ENCODE measurements at places on chromosomes 2 and 18.

DNA sequence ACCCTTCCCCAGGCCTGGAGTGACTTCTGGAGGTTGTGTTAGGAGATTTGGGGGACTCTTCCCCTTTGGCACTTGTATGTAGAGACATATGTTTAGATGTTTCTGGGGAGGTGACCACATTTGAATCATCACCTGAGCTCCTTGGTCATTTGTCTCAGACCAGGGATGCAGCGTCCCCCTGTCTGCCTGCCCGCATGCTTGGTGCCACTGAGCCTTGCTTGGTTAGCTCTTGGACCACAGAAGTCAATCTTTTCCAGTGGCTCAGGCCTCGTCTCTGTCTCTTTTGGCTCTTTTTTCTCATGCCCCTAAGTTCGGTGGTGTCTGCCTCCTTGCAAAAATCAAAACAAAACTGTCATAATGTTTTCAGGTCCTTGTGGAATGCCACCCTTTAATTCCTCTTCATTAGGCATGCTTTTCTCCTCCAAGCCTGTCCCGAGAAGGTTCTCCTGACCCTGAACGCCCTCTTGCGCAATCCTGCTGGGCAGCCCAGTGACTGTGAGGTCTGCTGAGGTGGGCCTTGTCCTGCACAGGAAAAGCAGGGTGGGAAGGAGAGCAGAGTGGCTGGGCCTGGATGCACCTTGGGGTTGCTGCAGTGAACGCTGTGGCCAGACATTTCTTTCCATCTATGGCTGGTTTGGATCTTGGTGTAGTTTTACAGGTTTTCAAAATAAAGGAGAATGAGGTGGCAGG is 24.9 kb downstream of the GLI2 start:
- peak; percentile 7 for DNase-seq

GRCh38 chr2:161371869-161372268 is 44.2 kb upstream of the TBR1 start:
- DNase-seq, result no peak

- no peak for DNase-seq
Measured at GRCh38 chr2:21333684-21334083, 209.9 kb downstream of the TDRD15 start.

GRCh38 chr18:37487400-37487867 is 78.2 kb downstream of the CELF4 start:
- no peak for DNase-seq

- no peak for DNase-seq
Measured at GRCh38 chr18:65988386-65988785, 237.6 kb downstream of the CDH7 start.

- no peak for DNase-seq
Measured at GRCh38 chr2:54041135-54041534, 70.3 kb upstream of the PSME4 start.

GRCh38 chr2:134712736-134713135 is 6.1 kb downstream of the TMEM163 start:
- no peak for DNase-seq

- DNase-seq, result no peak
Measured at GRCh38 chr18:35526495-35527059, 28.8 kb upstream of the INO80C start.

DNA sequence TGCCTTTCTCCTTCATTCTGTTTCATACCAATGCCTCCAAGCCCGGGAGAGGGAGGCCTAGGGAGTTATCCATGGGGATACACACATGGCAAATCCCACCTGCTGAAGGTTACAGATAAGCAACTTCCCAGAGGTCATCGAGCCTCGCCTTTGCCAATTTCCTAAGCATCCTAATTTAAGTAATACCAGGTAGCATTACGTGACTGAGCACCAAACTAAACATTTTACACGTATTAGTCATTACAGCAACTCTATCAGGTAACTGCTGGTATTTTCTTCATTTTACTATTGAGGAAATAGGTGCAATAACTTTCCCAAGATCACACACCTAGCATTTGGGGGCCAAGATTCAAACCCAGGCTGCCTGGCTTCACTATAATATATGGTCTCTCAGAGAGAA is 30.1 kb upstream of the BZW1 start:
- DNase-seq, result no peak

GRCh38 chr18:75369026-75369721 is 58.3 kb downstream of the SMIM21 start:
- no peak for DNase-seq

DNA sequence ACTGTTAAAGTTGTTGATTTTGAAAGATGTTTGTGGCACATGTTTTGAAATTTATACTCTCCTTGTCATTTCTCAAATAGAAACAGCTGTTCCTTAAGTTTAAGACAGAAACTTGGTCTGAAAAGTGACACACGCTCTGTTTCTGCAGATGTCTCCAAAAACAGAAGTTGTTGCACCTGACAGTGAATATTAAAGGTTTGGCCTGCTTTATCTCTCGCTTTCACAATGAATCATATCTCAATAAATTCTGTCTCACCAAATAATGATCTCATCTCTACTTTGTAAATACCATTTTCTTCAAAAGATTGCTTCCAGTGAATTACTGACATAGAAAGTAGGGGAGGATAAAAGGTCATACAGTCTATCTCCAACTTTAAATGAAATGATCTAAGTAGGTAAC is 294.9 kb upstream of the SYT4 start:
- no peak for DNase-seq

GRCh38 chr2:30022444-30023071 is 101.2 kb upstream of the ALK start:
- DNase-seq, result no peak

- no peak for DNase-seq
Measured at GRCh38 chr2:224894356-224894755, 147.9 kb downstream of the DOCK10 start.

GRCh38 chr2:12348216-12348615 is 368.5 kb upstream of the TRIB2 start:
- no peak for DNase-seq

- DNase-seq, result peak; percentile 87
Measured at GRCh38 chr2:221097568-221097915, 474.6 kb downstream of the EPHA4 start.

DNA sequence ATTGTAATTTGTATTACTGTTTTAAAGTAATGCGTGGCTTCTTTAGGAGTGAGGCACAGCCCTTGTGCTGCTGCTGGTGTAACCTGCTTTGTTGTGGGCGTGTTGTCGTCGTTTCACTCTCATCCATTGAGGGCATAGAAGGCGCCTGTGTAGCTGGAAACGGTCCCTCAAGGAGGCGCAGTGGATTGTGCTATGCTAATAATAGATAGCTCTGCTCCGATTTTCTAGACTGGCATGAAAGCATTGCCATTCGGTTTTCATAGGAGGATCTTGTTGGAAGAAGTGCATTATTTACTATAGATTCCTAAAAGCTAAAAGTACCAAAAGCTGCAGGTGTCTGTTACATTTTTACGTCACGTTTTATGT is 17.9 kb downstream of the RAB12 start:
- no peak for DNase-seq

DNA sequence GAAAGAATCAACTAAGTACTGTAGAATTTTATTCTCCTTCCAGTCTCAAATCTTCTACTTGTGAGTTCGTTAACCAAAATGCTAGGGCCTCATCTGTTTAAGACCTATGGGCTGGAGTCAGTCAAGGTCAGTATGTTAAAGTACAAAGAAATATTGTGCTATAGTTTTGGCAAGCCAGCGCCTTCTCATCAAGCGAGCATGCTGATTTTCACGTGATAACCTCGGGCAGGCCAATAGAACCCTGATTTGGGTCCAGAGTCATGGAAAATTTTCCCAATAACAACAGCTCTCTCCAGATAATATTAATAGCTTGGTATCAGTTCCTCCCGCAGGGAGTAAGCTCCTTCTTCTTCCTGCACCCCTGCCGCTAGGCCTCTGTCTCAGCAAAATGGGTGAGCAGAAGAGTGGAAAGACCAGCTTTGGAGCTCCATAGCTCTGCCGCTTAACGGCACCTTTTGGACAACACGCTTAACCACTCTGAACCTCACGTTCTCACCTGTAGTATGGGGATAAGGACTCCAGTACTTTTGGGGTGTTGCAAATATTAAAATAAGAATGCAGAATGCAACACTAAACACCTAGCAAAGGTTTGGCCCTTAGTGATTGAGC is 11.7 kb downstream of the CABLES1 start:
- no peak for DNase-seq

DNA sequence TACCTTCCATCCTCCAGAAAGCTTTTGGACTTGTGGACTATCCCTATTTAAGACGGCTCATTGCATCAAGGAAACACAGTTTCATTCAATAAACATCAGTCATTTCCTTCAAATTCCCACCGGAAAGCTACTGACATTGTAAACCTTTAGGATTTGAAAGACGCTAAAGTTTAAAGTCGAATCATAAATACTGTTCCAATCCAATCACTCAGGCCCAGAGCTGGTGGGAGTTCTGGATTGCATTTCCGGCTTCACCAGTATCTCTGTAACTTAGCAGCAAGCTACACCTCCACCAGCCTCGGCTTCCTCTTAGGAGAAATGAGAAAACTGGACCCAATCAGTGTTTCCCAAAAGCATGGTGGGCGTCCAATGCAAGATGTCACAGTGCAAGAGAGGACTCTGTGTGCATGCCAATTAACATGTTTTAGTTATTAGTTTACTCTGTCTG is 1.6 kb downstream of the WDFY1 start:
- DNase-seq, result peak; percentile 58

- no peak for DNase-seq
Measured at GRCh38 chr2:143792602-143793001, 663.4 kb downstream of the ARHGAP15 start.

DNA sequence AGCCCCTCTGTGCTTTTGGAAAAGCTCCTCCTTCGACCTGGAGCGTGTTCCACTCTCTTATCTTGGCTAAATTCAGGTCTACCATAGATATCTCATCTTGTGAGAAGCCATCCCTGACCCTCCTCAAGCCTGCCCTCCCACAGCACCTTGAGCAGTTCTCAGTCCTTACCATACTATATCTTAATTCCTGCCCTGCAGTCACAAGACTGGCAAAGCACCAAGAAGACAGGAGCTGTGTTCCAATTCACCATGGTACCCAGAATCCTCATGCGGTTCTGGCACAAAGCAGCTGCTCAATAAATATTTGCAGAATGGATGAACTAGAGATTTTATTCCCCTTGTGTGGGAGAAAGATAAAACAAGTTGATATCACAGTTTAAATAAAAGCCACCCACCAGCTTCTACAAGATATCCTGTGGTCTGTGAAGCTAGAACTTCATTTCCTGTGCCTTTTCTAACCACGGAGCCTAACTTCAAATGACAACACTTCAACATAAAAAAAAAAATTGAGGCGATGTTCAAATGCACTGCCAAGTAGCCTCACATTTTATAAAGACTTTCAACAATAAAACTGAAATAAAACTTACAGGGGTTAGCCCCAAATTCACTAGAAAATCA is 19.5 kb downstream of the MARCHF4 start:
- no peak for DNase-seq

GRCh38 chr2:17309181-17309580 is 209.1 kb downstream of the RAD51AP2 start:
- DNase-seq, result no peak

GRCh38 chr18:47191961-47192360 is 15.8 kb upstream of the IER3IP1 start:
- DNase-seq, result no peak

GRCh38 chr18:13217466-13217961 is 1.0 kb upstream of the LDLRAD4 start:
- DNase-seq, result peak; percentile 9

- DNase-seq, result peak; percentile 85
Measured at GRCh38 chr2:169815849-169816248, 8.9 kb downstream of the METTL5 start.

DNA sequence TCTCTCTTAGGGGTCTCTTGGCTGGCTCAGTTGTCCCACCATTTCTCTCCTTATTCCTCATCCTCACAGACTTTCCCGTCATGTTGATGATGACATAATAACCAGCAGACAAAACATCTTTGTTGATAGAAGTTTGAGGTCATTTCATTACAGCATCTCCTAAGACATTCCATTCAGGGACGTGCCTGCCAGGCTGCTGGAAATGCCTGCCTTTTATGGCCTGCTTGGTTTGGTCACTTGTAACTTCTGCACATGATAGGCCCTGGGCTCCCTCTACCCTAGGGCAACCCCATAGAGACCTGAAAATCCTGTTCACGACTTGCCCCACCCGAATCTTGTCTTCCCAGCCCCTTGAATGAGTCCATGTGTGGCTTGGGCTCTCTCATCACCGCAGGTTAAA is 81.7 kb downstream of the SDC1 start:
- no peak for DNase-seq

GRCh38 chr18:45749918-45750689 is 26.1 kb downstream of the SLC14A1 start:
- no peak for DNase-seq

DNA sequence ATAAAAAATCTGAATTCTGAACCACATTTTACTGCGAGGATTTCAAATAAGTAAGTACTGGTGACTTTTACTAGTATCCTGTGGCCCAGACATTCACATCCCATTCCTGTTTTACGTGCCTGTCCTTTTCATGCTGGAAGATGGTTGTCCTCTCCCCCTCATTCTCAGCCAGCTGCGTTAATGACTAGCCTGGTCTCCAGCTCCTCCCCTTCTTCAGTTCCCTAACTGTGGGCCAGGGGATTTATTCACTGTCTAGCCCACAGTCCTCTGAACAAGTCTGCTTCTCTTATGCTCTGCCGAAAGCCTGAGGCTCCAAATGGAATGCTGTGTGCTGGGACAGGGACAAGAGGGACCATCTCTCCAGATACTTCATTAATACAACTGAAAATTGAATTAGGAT is 373.9 kb downstream of the PTPRM start:
- DNase-seq, result no peak

DNA sequence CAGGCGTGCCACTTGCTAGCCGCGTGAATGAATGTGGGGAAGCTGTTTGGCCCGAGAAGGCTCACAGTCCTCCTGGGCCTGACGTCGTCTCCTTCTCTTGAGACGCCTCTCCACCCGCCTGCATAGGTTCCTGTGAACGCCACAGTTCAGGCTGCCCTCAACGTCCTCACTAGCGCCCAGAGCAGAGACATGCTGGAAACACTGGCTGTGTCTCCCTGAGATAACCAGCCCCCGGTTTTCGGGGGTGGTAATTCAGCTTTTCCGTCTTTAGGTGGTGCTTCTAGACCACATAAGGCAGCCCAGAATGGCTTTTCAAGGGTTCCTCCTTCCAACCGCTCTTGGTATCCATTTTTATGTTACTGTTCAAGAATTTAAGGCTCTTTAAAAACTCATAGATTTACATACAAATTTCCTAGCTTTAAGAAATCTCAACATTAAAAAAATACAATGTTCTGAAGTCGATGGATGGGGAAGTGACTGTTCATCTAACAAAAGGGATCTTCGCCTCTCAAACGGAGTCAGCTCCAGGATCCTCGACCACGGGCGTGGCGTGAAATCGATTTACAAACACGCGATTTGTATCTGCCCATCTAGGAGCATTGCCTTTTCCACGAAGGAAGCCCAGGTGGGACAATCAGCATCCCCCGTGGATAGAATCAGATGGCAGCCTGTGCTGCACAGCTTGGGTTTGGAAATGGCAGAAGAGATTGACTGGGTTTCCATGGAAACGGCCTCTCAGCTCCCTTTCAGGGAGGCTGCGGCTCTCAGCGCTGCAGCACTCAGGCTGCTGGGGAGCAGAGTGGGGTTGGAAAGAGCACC is 110.6 kb upstream of the PXDN start:
- DNase-seq, result peak; percentile 40

DNA sequence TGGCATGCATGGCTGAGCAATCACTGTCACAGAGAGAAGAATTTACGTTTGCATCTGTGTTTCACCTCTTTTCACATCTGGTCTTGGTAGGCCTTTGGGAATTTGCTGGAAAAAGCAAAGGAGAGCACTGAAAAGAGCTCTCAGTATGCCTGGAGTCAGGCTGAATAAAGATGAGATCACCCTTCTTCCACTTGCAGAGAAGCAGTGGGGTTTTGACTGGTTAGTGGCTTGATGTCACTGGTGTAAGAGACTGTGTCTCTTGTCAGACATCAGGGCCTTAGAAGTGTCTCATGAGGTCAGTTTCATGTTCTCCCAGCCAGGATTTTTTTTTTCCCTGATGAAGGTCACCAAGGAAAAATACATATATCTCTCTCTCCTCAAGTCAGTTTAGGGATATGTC is 353.8 kb downstream of the INSIG2 start:
- no peak for DNase-seq

All from ACHN (cell line).